ENCODE measurements at places on chromosomes 5 and 9.

DNA sequence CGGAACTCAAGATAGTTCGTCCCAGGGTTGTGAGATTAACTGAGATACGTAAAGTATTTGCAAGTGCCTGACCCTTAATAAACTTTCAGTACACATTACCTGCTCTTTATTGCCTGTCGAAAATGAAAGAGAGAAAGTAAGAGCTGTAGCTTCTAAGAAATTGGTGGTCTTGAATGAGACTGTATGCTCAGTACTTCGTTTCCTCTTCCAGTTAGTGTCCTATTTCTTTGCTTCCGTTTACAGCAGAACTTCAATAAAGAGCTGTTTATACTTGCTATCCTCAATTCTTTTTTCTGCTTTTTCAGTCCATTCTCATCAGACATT is 534 bp downstream of the SRFBP1 start:
- DNase-seq = peak; percentile 32

DNA sequence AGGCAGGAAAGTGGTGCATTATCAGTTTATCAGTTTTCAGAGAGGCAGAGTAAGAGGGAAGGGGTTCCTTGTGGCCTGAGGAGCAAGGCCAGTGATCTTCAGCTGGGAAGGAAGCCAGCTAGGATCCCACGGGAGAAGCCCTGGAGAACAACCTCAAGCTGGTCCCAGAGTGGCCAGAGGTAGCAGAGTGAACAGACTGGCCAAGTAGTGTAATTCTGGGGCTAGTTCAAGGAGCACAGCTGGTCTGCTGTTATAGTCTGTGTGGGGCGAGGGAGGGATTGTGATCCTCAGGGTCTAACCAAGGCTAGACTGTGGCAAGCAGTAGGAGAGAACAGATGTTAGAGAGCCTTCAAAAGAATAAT is 164.6 kb downstream of the CARTPT start:
- DNase-seq = no peak

GRCh38 chr5:135745897-135746500 is 88.5 kb upstream of the SLC25A48 start:
- DNase-seq = no peak

GRCh38 chr5:180643191-180643851 is 6.1 kb downstream of the FLT4 start:
- no peak for DNase-seq

GRCh38 chr9:26311463-26311995 is 581.1 kb downstream of the CAAP1 start:
- DNase-seq = no peak

DNA sequence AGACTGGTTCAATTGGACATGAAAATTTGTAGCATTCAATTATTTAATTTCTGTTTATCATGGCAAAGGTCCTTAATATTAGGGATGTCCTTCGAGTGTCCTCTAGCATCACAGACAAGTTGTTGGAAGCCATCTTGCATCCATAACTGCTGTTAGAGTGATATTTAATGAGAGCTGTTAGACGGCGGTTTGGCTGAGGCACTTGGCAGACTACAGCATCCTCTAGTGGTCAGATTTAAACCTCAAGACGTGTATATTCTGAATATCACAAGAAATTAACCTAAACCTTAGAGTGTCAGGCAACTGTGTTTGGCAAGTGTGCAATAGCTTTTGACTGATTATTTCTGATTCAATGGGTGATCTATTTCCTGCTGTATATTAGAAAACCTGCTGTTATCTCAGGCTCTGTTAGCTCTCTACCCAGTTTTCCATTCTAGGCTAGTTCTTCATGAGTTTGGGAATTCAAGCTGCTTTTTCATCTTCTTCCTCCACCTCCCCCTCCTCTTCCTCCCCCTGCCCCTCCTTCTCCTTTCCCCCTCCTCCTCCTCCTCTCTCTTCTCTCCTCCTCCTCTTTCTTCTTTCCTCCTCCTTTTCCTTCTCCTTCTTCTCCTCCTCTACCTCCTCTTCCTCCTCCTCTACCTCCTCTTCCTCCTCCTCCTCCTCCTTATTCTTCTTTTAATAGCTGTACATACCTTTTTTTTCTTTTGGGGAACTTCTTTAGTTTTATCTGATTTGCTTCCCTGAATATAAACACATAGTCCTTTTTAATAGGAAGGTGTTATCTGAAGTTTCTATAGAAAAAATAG is 8.6 kb downstream of the SPINK1 start:
- DNase-seq = peak; percentile 88

GRCh38 chr5:121949885-121950284 is 11.9 kb upstream of the SRFBP1 start:
- DNase-seq = peak; percentile 79

- DNase-seq = no peak
These were observed 9.4 kb upstream of the TNFAIP8 start for GRCh38 chr5:119346394-119346793.

GRCh38 chr5:53257806-53258373 is 148.3 kb upstream of the MOCS2 start:
- DNase-seq = no peak

GRCh38 chr5:5270161-5270560 is 130.0 kb downstream of the ADAMTS16 start:
- no peak for DNase-seq

DNA sequence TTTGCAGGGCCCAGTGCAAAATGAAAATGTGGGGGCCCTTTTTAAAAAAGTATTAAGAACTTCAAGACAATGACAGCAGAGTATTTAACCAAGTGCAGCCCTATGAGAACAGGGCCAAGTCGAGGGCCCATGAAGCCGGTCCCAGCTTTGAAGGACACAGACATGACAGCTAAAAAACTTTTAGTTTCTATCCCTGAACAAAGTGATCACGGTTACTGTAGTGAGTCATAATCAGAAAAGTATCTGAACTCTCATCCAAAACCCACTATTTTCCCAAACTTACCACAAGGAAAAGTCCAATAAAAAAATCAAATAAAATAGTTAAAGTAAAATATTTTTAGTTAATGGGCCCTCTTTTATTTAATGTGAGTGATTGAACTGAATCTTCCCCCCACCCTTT is 126.0 kb downstream of the MEF2C start:
- DNase-seq = no peak

DNA sequence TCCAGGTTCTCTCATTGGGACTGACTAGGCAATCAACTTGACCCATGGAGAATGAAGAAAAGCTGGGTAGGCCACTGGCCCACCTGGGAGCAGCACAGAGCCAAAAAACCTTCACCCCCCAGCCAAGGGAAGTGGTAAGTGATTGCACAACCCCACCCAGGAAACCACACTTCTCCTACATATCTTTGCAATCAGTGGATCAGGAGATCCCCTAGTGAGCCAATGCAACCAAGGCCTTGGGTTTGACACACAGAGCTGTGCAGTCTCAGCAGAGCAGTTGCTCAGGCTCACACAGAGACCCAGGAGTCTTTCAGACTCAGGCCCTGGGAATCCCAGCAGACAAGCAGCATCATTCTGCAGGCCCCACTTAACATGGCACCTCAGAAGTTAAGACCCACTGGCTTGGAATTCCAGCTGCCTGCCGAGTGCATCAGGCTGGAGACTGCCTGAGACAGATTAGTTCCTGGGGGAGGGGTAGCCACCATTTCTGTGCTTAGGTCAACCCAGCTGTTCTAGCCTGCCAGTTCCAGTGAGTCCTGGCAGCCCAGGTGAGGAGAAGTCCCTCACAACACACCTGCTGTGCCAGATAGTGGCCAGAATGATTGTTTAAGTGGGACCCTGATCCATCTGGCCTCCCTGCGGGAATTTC is 136.4 kb downstream of the SAXO1 start:
- DNase-seq = no peak

DNA sequence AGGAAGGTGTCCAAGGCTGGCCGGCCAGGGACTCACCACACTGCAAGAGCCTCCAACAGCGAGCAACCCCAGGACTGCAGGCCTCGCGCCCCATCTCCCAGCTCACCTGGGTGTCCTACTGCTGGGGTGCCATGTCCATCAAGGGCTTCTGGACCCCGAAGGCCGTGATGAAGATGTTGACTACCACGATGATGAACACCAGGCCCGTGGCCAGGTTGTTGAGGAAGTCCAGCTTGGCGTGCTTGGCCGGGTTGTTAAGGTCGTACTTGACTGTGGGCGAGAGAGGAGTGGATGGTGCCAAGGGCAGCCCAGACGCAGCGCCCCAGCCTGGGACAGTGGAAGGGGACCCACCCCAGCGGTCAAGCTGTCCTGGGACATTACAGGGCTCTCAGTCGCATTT is 9.3 kb downstream of the NINJ1 start:
- DNase-seq = no peak

- peak; percentile 43 for DNase-seq
These were observed 1.2 kb upstream of the NSD1 start for GRCh38 chr5:177132136-177133095.

DNA sequence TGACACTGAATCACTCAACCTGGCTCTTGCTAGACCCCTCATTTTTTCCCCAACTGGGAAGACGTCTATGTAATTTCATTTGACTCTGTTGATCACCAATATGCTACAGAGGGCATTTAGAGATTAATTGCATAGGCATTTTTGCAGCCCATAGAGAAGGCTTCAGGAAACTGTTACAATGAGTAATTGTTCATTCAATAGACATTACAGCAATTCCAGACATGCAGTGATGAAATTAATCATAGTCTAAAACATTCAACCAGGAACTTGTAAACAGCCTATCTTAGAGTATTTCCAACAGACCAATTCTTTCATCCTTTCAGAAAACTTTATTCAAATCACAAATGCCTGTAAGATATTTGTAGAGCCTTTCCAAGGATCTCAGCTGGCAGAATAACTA is 122.3 kb downstream of the MARCHF11 start:
- DNase-seq = peak; percentile 6

GRCh38 chr9:30757723-30758122 is 1626.7 kb upstream of the ACO1 start:
- DNase-seq = no peak

- no peak for DNase-seq
These were observed 83.6 kb downstream of the SMC2 start for GRCh38 chr9:104177676-104178075.

DNA sequence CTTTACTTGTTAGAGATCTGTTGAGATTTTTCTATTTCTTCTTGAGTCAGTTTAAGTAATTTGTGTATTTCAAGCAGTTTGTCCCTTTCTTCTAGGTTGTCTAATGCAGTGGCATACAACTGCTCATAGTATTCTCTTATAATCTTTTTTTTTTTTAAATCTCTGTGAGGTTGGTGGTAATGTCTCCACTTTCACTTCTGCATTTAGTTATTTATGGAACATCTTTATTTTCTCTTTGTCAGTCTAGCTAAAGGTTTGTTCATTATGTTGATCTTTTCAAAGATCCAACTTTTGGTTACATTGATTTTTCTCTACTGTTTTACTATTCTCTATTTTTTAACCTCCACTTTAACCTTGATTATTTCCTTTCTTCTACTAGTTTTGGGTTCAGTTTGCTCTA is 13.8 kb downstream of the FOXE1 start:
- no peak for DNase-seq

DNA sequence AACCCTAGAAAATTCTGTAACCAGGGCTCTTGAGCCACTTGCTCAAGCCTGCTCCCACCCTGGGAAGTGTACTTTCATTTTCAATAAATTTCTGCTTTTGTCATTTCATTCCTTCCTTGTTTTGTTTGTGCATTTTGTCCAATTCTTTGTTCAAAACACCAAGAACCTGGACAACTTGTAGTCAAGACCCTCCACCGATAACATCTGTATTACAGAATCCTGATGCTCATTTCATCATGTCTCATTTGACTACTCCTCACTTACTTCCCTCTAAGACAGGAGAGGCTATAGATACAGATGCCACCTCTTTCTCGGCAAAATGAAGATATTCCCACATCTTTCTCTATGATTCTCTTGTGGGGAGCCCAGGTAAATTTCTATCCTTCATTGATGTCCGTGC is 183.5 kb downstream of the TMEM232 start:
- DNase-seq = no peak

GRCh38 chr5:142803428-142804125 is 33.4 kb downstream of the ARHGAP26 start:
- DNase-seq = peak; percentile 76
